ENCODE measurements at places on chromosomes 11 and 22.

DNA sequence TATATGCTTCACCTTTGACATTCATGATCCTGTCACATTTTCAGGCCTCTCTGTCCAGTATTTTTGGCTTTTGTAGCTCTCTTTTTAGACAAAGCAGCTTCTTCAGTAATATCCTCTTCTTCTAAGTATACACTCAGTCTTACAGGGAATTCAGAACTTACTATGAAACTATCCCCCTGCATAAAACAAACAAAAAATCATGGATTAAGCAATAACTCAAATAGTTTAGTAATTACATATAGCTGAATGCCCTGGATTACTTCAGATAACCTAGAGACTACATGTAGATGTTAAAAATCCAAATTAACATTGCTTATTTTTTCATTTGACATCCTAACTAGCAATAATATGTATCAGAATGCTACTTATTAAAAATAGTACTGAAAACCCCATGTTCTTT lies 5.2 kb downstream of the TAF1D start:
- DNase-seq: no peak

GRCh38 chr11:38191101-38191500 lies 1593.1 kb upstream of the RAG2 start:
- DNase-seq: no peak

- no peak for DNase-seq
These were observed 2.7 kb upstream of the ANO3 start for GRCh38 chr11:26329206-26329605.

DNA sequence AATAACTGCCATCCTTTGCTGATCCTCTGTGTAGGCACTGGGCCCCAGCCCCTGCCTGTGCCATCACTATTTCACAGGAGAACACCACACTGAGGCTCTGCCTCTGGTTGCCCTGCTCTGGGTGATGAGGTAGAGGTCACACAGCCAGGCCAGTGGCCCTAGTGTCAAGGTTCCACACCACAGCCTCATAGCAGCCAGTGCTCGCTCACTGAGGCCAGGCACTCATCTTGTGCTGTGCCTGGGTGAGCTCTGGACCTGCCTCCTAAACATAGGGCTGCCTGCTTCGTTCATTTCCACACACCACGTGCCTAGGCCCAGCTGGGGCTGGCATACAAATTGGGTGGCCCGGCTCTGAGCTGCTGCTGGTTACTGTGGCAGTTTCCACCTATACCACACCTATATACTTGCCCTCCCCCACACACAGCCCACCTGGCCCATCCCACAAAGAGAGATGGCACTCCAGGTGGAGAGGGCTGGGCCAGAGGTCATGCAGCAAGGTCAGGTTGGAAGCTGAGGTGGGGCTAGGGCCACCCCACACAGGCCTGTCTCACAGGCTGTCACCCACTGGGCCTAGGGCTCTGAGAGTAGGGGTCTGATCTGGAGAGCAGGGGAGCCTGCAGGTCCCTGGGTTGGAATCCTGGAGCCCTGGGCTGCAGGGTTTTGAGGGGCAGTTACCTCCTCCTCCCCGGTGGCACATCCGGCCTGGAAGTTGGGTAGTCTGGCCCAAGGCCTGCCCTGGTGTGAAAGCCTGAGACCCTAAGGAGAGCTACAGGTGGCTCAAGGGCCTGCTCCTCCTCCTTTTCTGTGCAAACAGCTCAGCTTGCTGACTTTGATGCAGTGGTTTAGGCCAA lies 11.2 kb downstream of the KCNQ1OT1 start:
- no peak for DNase-seq

GRCh38 chr11:46491661-46492330 lies 100.2 kb upstream of the CHRM4 start:
- no peak for DNase-seq

DNA sequence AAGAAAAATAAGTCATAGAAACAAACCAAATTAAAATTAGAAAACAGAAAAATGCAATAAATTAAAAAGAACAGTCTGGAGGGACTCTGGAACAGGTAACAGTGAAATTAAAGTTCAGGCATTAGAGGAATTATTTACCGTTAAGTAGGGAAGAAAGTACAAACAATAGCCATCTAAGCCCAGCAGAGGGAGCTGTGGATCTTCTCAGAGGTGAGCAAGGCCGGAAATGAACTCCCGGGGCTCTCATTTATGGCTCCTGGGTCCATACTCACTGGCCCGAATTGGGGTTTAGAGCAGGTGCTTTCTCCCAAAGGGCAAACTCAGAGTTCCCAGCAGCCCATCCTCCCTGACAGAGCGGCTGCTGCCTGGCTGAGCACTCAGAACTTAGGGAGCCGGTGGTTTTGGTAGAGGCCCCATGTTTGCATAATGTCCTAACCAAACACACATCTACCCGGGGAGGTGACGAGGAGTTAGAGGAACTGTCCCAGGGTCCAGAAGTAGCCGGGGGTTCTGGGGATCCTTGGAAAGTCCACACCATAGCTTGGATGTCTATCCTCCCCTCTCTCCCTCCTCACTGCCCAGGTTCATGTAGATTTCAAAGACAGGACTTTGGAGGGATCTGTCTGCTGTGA lies 87.8 kb upstream of the VPREB1 start:
- DNase-seq: peak; percentile 96

GRCh38 chr11:27234043-27234668 lies 128.9 kb downstream of the CCDC34 start:
- DNase-seq: peak; percentile 95

GRCh38 chr11:61571337-61571736 lies 9.5 kb downstream of the SYT7 start:
- no peak for DNase-seq

- DNase-seq: no peak
These were observed 16.2 kb downstream of the CSF2RB start for GRCh38 chr22:36929621-36930020.

GRCh38 chr22:50207383-50208140 lies 6.8 kb downstream of the SELENOO start:
- peak; percentile 92 for DNase-seq

- DNase-seq: no peak
These were observed 285.1 kb downstream of the TBC1D22A start for GRCh38 chr22:47047321-47048122.

- DNase-seq: no peak
These were observed 3.9 kb downstream of the HBE1 start for GRCh38 chr11:5265832-5266231.

DNA sequence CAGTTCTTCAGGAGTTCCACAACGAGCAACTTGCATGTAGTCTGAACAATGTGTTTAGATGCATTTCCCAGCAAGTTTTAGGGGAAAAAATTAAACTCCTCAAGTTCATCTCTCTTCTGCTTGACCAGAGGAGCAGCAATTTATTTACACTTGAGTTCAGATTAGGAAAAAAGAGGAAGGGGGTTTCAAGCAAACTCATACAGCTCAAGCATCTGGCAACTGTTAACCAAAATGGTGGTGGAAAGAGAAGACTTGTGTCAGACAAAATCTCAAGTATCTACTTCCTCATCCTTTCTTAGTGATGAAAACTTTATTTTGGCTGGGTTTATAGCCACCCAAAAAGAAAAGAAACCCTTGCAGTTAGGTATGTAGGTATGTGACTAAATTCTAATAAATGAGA lies 29.1 kb upstream of the PICALM start:
- DNase-seq: no peak

DNA sequence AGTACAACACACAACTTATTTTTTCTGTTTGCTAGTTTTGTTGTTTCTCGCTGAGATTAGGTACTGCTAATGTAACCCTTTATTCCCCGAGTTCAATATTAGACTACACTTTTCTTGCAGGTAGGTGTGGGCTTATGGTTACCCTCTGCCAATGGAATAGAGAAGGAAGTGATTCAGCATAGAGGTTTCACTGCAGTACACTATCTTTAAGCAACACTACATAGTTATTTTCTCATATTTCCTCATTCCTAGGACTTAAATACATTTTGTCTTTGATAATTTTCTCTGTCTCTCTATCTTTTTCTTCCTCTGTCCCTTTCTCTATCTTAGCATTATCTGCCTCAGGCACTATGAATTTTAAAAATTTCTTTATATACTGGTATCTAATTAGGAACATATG lies 791.0 kb downstream of the FAM181B start:
- no peak for DNase-seq

GRCh38 chr22:46575911-46576555 lies 38.6 kb upstream of the CELSR1 start:
- no peak for DNase-seq

- DNase-seq: no peak
These were observed 202.1 kb upstream of the ARHGAP42 start for GRCh38 chr11:100484948-100485347.

GRCh38 chr22:27876684-27877083 lies 42.4 kb downstream of the PITPNB start:
- DNase-seq: no peak

DNA sequence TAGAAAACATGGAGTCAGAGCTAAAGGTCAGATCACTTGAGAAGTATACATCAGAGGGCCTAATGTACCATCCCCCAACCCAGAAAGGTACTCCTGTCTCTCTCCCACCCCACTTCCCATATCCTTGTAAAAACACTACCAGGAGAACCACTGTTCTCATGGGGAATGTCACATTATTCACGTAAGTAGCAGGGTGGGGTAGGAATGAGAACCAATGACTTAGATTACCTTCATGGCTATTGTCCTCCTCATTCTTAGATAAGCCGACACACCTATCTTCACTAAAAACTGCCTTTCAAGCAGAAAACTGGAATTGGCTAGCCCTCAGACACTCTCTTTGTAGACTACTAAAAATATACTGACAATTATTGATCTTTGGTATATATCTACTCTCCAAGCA lies 63.6 kb downstream of the CEP57 start:
- DNase-seq: no peak

GRCh38 chr11:16596231-16596630 lies 142.2 kb upstream of the C11orf58 start:
- DNase-seq: no peak

- no peak for DNase-seq
These were observed 113.8 kb downstream of the NECTIN1 start for GRCh38 chr11:119615003-119615881.

DNA sequence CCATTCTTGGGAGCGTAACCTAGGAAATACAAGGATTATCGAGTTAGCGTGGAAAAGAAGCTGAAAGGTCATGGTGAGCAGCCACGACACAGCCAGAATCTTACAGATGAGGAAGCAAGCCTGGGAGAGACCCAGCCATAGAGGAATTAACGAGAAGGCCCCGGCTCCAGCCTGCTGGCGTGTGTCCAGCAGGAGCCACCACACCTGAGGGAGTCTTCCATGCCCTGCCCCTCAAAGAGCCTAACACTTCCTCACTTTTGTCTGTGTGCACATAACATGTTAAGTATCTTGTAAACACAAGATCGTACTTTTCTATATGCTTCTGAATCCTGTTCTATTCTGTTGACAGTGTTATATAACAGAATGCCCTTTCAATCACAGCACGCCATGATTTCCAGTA lies 18.1 kb downstream of the CECR2 start:
- no peak for DNase-seq

DNA sequence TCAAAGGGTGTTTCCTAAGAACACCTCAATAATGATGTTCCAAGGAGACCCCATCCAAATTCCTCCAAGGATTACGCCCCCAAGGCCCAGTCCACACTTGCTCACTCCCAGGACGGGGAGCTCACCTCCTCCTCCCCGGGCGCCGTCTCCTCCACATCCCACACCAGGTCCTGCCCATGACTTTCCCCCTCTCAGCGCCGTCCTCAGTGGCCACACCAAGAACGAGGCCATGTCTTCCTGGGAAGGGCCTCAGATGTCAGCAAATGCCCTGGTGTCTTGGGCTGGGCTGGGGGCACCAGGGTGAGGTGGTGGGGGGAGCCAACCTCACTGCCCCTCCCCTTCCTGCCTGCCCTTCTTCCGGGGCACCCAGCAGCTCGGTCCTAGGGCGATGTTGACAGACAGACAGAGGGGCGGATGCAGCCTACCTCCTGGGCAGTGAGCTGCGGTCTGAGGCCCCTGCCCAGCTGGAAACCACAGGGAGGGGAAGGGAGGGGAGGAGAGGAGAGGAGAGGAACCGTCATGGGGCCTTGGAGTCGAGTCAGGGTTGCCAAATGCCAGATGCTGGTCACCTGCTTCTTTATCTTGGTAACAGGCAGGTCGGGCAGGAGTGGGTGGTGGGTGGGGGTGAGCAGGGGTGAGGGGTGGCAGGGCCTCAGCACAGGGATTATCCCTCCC lies at the start of the genes C11orf21 and TSPAN32:
Gene C11orf21, minus strand, starts transcription at position 288 of the 675 bp plus-strand sequence. Its CDS starts 110 bp downstream, at position 178.
Gene TSPAN32, plus strand, starts transcription at position 383 of the 675 bp plus-strand sequence. Its CDS starts 137 bp downstream, at position 520.
- no peak for DNase-seq

DNA sequence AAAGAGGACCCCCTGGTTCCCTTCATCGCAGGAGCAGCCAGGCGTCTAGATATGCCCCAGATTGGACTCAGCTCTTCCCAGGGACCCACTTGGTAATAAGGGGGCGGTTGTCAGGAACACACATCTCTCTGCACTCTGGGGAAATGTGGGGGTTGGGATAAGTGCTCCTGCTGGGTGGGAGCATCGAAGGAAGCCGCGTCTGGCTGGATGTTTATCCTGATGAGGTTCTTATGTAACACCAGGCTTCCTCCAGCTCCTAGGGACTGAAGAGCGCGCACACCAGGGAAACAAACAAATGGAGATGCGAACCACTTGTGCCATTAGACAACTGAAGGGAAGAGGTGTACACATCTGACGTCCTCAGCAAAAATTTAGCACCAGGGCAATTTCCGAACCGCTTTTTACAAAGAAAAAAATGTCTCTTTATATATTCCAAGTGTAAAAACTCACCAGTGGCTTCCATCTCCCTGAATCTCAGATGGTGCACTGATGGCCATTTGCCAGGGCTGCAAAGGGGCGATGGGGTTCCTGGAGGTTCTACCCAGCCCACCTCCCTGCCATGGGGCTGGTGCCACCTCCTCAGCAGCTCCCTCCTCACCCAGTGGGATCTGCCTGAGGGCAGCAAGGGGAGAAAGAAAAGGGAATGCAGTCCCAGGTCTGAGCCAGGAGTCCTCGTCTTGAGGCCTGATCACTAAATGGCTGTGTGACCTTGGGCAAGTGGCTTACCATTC lies 89.4 kb downstream of the PKNOX2 start:
- DNase-seq: no peak

DNA sequence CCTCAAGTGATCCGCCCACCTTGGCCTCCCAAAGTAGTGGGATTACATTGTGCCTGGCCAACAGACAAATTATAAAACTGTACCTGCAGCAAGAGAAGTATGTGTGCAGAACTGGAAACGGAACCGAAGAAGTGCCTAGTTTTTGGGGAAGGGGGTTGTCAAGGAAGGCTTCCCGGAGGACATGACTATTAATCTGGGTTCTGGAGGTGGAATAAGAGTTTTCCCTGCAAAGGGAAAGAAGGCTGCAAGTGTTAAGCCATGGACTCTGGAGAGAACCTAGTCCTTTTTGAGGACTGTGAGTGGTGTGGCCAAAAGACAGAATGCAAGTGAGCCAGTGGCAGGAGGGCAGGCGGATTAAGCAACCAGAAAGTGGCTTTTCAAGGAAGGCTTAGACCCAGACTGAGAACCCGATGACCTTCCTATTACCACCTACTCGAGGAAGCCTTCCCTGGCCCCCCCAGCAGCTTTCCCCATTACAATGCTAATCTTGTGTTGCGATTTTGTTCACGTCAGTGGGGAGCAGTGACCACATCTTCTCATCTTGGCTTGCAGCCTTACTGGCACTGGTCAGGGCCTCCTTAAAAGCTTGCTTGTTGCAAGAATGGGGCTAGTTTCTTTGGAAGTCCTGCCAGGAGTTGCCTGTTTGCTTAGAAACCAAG lies 5.7 kb upstream of the SEPTIN3 start:
- peak; percentile 43 for DNase-seq

- DNase-seq: no peak
These were observed 31.9 kb upstream of the NRGN start for GRCh38 chr11:124707829-124708228.

- peak; percentile 58 for DNase-seq
These were observed 300.0 kb upstream of the DDI1 start for GRCh38 chr11:103736315-103737036.
